Stimulated activated CD4-positive, alpha-beta T cell treated with anti-CD3 and anti-CD28 coated beads, Interleukin-1b, Interleukin-23, amount 100 ng/mL, for 24 hours (primary cell): ENCODE measurements at places on chromosomes 16 and 17.

GRCh38 chr17:12979826-12980500, 37.9 kb downstream of the ELAC2 start:
- DNase-seq: no peak

GRCh38 chr16:3487521-3488410, 7.5 kb downstream of the C16orf90 start:
- DNase-seq: no peak

- no peak for DNase-seq
These were observed 55.4 kb downstream of the VAC14 start for GRCh38 chr16:70745536-70746025.

- no peak for DNase-seq
These were observed 486 bp upstream of the PLLP start for GRCh38 chr16:57284952-57285363.

- DNase-seq: no peak
These were observed 270.7 kb upstream of the SOX9 start for GRCh38 chr17:71849783-71850768.
